ENCODE measurements at places on chromosomes 1 and 21.

DNA sequence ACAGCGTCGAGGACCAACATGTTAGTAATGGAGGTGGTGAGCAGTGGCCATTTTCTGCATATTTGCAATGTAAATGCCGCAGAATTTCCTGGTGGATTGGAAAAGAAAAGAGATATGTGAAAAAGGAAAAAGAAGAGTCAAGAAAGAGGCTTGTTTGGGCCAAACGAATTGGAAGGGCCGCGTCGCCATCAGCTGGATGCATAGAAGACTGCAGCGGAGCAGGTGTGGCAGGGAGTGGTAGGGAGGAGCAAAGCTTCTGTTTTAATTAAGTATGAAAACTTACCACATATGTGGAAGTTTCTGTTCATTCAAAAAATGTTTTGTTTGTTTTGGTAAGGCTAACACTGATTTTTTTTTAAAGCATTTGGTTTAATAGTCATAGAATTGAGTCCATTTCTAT lies 690.7 kb downstream of the NCAM2 start:
- no peak for DNase-seq

DNA sequence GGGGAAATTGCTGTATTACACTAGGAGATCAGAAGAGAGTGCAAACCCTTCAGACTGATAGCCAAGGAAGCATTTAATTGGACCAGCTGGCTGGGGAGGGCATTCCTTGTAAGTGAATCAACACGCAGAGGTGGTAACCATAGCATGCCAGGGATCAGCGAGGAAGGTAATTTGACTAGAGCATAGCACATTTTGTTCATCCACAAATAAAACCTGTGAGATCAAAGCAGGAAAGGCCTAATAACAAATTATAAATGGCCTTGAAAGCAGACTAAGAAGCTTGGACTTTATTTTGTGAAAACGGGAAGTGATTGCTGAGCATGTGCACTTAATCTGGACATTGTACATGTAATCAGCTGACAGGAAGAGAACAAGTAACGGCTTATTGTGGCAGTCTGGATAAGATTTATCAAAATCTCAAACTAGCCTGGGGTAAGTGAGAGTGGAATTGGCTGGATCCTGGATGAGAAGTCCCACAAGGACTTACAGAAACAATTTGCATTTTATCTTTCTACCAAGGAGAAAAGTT lies 11.7 kb upstream of the CD55 start:
- DNase-seq: no peak

- no peak for DNase-seq
Observed at GRCh38 chr1:241637604-241638003, 2.6 kb downstream of the CHML start.

GRCh38 chr1:184622136-184622823 lies 132.4 kb downstream of the EDEM3 start:
- no peak for DNase-seq

DNA sequence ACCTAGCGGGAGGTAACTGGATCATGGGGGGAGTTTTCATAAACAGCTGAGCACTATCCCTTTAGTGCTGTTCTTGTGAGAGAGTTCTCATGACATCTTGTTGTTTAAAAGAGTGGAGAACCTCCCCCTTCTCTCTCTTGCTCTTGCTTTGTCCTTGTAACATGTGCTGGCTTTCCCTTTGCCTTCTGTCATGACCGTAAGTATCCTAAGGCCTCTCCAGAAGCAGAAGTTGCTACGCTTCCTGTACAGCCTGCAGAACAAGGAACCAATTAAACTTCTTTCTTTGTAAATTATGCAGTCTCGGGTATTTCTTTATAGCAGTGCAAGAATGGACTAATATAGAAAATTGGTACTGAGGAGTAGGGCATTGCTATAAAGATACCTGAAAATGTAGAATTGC lies 515.6 kb downstream of the NEGR1 start:
- DNase-seq: no peak

DNA sequence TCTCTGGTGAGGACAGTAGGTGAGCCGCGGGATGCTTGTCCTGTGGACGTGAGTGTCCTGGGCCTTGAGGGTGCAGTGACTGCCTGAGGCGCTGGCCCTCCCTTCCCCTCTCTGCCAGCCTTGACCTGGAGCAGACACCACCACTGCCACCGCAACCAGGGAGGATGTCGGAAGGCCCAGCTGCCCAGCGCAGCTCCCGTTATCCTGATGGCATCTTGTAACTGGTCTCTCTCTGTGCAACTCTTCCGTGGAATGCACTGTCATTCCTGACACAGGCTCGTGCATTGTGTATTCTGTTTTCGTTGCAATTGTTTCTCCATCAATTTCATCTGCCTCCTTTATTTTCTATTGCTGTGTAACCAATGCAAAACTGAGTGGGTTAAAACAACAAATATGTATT lies 118.2 kb downstream of the PCBP3 start:
- DNase-seq: no peak

- DNase-seq: no peak
Observed at GRCh38 chr1:245880754-245881403, 626.2 kb downstream of the SMYD3 start.

DNA sequence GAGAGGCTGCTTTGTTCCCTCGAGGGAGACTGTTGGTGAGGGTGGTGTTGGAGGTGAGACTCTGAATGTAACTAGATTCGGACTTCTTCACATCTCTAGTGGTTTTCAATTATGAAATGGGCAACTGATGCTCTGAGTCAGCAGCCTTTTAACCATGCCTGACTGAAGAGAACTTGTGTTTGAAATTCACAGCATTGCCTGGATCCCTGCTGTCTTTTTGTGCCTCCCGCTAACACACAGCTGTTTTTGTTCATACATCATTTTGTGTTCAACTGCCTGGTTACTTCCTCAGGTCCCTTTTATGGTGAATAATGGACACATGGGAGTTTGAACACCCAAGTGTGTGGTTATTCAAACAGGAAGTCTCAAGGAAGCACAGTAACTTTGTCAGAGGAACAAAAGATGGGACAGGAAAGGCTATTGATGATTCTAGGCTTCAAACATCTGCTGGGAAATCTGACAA lies 16.8 kb downstream of the LAMC1 start:
- no peak for DNase-seq

DNA sequence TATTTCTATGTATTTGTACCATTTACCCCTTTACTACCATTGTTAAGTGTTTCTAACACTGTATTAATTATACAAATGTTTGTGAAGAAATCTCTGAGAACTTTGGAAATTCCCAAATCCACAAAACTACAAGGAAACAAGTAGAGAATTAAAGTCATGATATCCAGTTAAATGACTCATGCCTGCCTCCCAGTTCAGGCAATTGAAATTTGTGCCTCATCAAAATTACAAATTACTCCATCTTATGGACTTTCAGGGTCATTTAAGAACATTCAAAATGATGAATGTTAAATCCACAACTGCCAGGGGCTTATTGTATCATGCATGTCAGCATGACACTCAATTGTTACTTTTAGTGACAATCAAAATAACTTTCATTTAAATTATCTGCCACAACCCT lies 282.4 kb downstream of the ZNF326 start:
- no peak for DNase-seq

GRCh38 chr1:11657654-11658053 lies 3.0 kb downstream of the FBXO44 start:
- DNase-seq: no peak

DNA sequence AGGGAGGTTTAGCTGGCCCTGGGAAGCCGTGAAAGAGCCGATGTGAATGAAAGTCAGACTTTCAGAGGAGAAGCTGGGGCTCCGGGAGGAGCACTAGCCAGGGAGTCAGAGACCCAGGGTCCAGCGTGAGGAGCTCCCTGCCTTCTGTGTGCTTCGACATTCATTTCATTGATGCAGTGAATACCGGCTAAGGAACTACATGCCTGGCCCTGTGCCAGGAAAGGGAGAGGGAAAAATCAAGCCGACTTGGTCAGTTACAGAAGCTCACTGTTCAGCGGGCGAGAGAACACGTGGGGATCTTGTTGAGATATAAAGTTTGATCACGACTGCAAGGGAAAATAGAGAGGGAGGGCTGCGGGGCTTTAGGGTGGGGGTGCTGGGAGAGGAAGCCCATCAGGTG lies 76.7 kb upstream of the RUNX3 start:
- no peak for DNase-seq

GRCh38 chr1:178599087-178599486 lies 86.2 kb downstream of the TEX35 start:
- DNase-seq: no peak

- no peak for DNase-seq
Observed at GRCh38 chr1:163094182-163094581, 25.0 kb downstream of the RGS4 start.

DNA sequence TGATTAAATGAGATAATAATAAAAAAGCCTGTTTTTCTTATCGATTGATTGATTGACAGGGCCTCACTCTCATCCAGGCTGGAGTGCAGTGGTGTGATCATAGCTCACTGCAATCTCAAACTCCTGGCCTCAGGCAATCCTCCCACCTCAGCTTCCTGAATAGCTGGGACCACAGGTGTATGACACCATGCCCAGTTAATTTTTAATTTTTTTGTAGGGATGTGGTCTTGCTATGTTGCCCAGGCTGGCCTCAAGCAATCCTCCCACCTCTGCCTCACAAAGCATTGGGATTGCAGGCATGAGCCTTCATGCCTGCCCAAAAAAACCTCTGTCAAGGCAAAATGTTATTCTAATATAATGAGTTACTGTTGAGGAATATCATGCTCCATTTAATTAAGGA lies 346.4 kb upstream of the DAB1 start:
- no peak for DNase-seq

GRCh38 chr1:23148084-23148483 lies 20.6 kb downstream of the LUZP1 start:
- DNase-seq: no peak

DNA sequence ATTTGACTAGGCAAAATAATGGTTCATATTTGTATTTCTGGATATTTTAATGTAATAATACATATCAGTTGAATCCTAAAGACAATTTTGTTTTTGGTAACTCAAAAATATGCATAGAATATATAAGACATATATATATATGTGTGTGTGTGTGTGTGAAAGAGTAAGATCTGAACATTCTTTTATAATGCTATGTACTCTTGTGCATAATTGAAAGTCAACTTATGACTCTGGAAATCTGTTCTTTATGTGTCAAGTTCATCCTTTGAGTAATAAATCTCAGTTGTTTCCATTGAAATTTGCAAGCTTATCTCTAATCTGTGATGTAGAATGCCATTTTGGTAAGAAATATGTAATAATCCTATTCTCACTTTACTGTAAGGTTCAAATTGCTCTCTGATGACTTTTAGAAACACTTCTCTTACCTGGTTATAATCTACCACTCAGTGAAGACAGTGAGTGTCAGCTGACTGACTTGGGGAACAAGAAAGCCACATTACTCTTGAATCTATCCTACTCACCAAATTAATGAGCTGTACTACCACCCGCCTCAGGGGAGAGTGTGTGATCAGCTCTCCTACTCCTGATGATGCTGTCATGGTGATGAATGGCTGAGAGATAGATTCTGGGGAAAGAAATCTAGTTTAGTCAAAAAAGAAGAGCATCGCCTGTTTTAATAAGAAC lies 15.0 kb upstream of the NEK7 start:
- no peak for DNase-seq

GRCh38 chr21:29347274-29347681 lies 48.6 kb downstream of the BACH1 start:
- no peak for DNase-seq

DNA sequence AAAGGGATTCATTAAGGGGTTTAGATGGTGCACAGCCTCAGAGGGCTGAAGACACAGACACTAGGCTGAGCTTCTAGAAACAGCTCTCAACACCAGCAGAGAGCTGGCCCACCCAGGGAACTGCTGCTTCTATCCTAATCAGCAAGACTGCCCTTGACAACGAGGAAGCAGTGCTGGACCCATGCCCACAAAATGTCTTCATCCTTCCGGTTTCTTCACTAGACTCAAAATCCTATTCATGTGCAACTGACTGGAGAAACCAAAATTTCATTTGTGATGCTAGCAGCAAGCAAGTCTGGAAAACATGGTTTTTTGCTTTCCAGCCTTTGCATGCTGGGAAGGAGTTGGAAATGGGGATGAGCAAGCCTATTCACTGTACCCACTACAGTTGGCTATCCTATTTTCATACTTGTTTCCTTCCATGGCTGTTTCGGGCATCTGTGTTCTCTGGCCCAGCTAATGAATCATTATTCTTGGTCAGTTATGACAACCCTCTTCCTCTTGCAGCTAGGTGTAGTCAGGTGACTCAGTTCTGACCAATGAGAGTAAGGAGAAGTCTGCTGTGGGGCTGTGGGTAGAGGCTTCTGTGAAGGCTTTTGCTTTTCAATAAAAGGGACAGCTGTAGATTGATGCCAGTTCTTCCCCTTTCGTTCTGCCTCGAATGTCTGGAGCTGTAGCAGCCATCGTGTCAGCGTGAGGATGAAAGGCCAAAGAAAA lies 14.6 kb upstream of the TMEM61 start:
- DNase-seq: no peak

DNA sequence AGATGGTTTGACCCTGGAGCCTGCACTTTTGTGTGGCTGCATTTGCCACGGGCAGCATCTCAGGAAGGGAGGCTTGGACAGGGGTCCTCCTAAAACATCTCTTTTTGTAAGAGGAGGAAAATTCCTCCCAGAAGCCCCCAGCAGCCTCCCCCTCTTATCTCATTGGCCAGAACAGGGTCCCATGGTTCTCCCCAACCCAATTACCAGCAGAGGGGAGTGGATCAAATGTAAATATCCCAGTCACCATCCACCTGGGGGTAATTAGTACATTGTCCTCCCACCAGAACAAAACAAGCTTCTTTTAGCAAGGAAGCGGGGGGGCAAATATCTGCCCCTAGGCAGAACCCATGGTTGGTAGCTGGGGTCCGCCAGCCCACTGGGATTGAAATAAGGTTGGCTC lies 44.7 kb upstream of the TENT5B start:
- DNase-seq: no peak

- DNase-seq: no peak
Observed at GRCh38 chr1:228937851-228938536, 202.7 kb downstream of the RHOU start.

- no peak for DNase-seq
Observed at GRCh38 chr1:175840787-175841186, 97.4 kb upstream of the TNR start.

DNA sequence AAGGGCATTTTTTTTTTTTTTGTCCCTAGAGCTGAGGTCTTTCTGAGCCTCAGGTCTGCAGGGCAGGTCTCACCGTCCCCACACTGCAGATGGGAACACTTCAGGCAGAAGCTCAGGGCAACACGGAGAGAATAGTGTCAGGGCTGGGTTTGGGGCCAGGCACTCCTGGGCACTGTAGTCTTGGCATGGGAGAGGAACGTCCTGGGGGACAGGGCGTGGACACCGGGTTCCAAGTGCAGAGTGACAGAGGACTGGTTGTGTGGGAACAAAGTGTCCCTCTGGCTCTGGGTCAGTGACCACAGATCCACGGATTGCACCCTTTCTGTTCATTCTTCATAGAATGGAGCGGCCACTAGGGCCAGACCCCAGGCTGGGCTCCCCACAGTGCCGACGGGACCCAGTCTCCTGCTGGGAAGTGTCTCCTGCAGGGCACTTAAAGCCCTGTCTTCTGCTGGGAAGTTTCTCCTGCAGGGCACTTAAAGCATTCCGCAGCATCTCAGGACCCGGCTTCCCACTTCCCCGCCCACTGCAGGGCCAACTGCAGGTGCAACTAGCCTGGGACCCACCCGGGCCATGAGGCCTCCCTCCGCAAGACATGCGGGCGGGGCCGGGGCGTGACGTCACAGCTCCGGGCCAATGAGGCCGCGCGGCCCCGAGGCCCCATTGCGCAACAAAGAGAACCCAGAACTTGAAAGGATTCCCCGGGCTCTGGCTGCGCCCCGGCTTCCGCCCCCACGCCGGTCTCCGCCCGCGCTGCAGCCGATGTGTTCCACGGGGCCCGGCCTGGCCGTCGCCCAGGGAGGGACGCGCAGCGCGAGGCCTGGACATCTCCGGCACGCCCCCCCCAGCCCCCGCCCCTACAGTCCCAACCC lies 1.2 kb downstream of the GPR153 start:
- peak; percentile 83 for DNase-seq

Measured in CD8-positive, alpha-beta T cell (primary cell).